ENCODE measurements at places on chromosomes 2 and 18.
A peak's percentile ranks its signal among the peaks of the same experiment; 100 is the strongest.

- no peak for DNase-seq
Measured at GRCh38 chr2:40128796-40129195, 323.1 kb downstream of the SLC8A1 start.

DNA sequence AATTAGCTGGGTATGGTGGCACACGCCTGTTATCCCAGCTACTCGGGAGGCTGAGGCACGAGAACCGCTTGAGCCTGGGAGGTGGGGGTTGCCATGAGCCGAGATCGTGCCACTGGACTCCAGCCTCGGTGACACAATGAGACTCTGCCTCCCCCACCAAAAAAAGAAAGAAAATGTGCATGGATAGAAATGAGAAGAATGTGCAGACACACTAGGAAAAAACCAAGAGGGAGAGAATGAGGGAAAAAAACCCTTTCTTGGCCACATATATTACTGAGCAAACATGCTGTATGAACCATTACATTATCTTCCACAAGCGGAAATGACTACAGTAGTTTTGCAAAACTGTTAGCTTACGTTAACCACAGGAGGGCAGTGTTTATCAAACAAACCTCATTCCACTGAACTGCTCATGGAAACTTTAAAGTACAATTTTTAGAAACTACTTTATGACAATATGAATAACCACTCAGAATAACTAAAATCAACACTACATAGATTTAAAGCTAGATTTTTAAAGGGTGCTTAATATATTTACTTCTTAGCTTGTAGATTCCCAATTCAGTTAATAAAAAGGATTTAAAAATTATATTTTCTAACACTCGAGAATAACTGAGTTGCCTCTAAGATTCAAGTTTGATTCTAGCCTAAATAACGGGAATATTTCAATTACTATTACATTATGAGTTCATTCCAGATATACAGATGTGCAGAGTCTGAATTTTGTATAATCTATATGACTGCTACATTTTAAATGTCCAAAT, 26.4 kb downstream of the ASXL2 start:
- DNase-seq, result no peak

DNA sequence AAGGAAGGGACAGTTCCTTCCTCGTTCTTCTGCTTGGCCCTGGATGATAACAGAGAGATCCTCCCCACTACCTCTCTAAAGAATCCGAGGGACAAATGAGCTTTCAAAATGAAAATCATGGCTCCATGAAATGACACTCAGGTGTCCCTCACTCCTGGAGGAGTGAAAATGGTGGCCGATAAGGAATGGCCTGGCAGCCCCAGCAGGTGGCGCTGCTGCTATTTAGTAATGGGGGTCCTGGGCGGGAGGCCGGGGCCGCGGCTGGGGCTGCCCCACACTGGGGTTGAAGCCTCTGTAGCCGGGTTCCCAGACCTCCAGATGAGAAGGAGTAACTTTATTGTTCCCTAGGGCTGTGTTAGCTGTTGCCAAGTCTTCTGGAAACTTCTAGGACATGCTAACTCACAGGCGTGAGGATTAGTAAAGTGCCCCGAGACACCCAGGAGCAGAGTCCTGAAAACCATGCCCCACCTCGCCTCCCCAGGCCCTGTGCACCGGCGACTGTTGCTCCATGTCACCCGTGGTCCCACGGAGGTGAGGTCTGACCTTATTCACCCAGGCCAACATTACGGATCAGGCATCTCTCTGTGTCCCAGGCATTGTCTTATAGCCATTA, 138.0 kb downstream of the CTIF start:
- DNase-seq, result peak; percentile 52

GRCh38 chr2:218095853-218096252, 26.8 kb downstream of the RUFY4 start:
- DNase-seq, result no peak

DNA sequence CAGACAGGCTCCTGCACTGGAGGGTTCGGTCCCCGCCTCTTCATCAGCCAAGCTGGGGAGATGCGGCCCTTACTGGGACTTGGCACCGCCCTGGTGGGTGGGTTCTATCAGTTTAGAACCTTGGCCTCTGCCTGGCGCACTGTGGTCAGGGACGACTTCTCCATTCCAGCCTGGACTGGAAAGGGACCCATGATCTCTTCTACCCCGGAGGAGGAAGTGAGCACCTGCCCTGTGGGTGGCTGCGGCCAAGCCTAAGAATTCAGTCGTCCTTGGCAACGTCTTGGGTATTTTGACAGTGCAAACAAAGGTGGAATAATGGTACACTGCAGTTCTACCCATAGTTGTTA, 106.9 kb upstream of the CD302 start:
- no peak for DNase-seq

- no peak for DNase-seq
Measured at GRCh38 chr2:207327513-207327912, 161.8 kb upstream of the KLF7 start.

DNA sequence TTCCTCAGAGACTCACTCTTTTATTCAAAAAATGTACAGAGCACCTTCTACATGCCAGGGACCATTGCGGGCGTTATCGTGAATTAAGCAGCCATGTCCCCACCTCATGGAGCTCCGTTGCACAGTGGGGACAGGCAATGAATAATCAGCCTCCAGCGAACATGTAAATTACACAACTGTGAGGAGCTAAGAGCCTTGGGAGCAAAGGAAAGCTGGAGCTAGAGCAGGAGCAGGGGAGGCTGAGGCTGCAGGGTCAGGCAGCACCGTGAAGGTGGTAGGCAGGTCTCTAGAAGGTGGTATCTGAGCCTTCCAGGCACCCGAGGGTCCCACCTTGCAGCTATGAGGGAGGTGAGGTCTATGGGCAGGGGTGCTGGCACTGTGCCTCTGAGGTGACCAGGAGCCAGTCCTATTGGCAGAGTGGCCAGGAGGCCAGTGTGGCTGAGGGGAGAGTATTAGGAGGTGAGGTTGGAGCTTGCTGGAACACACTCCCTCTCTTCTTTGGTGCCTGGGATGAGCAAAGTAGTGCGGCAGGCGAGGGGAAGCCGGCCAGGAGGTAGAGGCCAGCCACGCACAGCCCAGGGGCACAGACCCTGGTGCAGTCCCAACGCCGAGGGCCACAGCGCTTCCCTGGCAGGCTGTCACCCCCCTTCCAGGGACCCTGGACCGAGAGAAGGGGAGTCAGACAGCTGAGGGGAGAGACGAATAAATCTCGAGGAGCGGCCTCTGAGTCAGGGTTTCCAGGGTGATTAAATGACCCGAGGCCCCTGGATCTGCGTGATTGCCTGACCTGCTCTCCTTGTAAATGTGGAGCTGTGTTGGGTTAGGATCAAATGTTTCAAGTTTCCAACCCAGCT, 167.3 kb downstream of the SEPTIN10 start:
- no peak for DNase-seq

GRCh38 chr2:167579826-167580225, 667.6 kb downstream of the STK39 start:
- DNase-seq, result no peak

DNA sequence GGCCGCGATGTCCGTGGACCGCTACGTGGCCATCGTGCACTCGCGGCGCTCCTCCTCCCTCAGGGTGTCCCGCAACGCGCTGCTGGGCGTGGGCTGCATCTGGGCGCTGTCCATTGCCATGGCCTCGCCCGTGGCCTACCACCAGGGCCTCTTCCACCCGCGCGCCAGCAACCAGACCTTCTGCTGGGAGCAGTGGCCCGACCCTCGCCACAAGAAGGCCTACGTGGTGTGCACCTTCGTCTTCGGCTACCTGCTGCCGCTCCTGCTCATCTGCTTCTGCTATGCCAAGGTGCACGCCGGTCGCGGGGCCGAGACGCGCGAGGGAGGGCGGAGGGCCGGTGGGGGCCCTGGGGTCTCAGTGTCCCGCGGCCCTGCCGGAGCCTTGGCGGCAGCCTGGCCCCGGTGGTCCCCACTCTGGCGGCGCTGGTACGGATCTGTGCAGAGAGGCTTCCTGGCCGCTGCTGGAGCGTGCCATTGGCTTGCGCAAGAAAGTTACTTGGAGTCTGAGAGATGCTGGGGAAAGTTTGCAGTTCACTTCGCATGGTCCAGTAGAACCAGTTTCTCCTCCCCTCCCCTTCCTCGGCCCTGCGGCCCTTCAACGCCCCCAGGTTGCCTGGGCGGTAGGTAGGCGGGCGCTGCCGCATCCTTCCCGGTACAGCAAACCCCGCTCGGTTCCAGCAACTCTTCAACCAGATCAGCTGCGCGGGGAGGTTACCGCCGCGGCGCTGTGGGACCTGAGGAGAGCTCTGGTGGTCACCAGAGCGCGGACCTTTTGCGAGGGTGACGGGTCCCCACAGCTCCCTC, 1.5 kb downstream of the GALR1 start:
- DNase-seq, result no peak

DNA sequence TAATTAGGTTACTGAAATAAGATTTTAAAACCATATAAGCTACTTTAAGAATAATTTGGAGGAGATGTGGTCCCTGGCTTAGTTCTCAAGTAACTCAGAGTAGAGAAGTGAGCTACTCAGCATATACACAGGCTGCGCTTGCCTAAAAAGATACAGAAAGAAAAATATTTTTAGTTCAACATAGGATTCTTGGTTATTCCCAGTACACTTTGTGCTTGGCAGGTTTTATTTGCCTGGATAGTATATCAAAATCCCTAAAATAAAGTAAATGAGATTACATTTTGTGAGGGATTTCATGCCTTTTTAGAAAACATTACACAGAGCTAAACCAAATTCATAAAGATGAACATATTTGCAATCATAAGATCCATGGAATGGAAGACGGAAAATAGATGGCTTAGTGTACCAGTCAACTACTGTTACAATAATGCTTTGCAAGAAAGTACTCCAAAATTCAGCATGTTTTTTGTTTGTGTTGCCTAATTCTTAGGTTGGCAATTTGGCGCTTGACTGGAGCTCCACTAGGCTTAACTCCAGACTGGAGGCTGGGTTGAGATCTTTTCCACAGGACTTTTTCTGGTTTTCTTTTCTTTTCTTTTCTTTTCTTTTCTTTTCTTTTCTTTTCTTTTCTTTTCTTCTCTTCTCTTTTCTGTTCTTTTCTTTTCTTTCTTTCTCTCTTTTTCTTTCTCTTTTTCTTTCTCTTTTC, 600.5 kb upstream of the SYT4 start:
- no peak for DNase-seq

DNA sequence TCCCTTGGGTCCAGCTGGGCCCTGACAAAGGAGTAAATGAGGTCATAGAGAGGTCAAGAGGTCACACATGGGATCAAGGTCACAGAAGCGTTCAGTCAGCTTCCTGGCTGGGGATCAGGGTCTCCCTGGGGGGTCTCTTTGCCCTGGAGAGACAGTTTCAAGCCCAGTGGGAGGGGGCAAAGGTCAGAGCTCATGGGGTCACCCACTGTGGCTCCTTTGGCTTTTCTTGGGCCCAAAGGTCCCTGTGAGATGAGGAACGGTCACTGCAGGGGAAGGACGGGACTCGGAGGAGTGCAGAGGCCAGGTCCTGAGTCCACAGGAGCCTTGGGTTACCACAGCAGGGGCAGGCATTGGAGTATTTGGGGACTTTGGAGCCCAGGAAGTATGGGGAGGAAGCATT, 30.7 kb upstream of the ANKRD62 start:
- DNase-seq, result no peak

GRCh38 chr2:1717113-1717512, 27.2 kb downstream of the PXDN start:
- no peak for DNase-seq

DNA sequence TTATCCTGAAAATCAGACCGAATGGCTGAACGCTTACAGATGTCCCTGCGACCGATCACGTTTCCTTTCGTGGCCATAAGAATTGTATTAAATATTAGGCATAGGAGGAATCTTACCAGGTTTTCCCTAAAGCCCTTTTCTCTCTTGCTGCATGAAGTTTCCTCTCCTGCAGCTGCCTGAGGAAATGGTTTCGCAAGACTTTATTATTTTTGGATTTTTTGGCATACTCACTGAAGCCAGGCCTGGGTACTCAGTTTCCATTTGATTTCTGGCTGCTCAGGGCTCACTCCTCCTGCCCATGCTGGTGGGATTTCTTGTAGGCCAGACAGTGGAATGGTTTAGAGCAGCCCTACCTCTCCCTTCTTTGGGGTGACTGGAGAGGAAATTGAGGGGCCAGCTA, 114.0 kb downstream of the KLHL29 start:
- no peak for DNase-seq

DNA sequence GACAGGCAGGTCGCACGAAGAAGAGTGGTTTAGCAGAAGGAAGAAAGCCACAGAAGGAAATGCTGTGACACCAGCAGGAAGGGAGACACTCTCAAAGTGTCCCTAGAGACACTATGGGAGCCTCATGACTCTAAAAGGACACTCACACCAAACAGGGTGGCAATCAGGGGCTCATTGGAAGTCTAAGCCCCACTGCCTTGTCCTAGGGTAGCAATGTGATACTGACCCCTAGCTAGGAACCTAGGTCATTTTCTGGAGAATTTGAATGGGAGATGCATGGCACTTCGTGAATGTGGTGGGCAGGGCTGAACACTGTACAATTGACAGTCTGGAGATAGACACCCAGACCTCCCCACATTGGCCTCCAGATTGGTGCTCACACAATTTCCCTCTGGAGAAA, 385.0 kb downstream of the EIPR1 start:
- DNase-seq, result no peak

GRCh38 chr2:152099367-152100050, 665 bp upstream of the CACNB4 start:
- DNase-seq, result no peak

GRCh38 chr18:10168477-10168876, 254.7 kb downstream of the VAPA start:
- DNase-seq, result no peak

GRCh38 chr2:126300348-126300747, 355.6 kb upstream of the GYPC start:
- no peak for DNase-seq

DNA sequence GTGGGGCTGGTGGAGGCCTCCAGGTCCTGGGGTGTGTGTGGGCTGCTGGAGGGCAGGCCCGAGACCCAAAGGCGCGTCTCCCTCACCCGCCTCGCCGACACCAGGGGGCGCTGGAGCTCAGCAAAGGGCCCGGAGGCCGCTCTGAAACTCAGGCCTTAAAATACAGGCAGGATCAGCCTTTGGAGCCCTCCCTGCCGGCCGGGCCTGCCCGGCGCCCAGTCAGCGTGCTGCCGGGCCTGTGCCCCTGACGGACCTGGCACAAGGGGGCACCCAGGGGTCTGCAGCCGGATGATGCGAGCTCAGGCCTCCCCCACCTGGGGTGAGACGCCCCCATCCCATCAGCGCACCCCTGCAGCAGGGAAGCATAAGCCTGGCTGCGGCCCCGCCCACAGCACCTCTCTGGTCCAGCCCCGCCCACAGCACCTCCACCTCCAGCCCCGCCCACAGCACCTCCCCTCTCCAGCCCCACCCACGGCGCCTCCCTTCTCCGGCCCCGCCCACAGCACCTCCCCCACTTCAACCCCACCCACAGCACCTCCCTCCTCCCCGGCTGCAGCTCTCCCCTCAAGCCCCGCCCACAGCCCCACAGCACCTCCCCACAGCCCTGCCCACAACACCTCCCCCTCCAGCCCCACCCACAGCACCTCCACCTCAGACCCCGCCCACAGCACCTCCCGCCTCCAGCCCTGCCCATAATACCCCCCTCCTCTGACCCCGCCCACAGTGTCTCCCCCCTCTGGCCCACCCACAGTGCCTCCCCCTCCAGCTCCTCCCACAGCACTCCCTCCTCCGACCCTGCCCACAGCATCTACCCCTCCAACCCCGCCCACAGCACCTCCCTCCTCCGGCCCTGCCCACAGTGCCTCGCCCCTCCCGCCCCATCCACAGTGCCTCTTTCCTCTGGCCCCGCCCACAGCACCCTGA, 92.8 kb upstream of the OTOS start:
- DNase-seq, result peak; percentile 62

GRCh38 chr2:99278793-99279291, 22.2 kb downstream of the LYG1 start:
- no peak for DNase-seq
